ENCODE measurements at places on chromosomes 6 and 20.

DNA sequence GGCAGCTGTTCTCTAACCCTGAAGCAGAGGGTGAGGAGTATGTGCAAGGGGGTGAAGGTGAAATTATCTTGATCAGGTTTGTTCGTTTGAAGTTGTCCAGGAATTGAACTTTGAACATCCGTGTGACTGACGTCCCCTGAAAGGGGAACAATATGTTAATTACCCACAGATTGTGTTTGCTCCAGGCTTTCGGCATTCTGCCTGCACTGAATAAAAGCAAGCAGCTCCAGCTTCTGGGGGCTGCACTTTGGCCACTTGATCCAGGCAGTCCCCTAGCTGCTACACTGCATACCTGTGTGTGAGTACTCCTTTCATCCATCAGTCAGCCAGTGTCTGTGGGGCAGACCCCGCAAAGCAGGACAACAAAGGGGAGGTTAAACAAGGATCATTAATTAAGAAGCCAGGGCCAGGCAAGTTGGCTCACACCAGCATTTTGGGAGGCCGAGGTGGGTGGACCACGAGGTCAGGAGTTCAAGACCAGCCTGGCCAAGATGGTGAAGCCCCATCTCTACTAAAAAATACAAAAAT is 104.8 kb upstream of the BTN3A2 start:
- DNase-seq = no peak

GRCh38 chr20:16432466-16433292 is 140.6 kb downstream of the KIF16B start:
- DNase-seq = no peak

DNA sequence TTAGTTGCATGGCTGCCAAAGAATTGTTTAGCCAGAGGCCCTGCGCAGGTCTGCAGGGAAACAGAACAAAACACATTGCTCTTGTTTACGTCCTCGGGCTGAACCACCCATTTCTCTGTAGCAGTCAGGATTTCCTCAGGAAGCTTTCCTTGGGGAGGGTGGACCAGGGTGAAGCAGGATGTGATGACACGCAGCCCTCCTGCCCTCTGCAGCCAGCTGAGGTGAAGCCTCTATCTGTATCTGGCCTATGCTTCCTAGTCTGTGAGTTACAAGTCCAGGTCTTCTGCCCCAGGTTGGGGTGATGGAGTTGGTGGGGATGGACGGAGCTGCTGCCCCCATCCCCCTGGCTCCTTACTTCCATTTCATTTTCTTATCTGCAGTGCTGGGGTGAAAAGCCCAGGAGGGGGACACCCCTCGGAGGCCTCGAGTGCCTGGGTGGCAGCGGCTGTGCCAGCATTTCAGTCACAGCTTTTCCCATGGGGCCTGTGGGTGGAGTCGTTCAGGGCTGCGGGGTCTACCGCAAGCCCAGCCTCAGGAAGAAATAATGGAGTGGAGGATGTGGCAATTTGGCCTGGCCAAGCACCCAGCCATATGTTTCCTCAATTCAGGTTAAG is 24.9 kb downstream of the SASH1 start:
- DNase-seq = no peak

GRCh38 chr6:24744911-24745310 is 26.0 kb upstream of the C6orf62 start:
- no peak for DNase-seq

GRCh38 chr6:89035252-89036101 is 45.1 kb upstream of the PNRC1 start:
- DNase-seq = no peak

GRCh38 chr6:83199173-83199862 is 6.2 kb downstream of the RWDD2A start:
- no peak for DNase-seq

DNA sequence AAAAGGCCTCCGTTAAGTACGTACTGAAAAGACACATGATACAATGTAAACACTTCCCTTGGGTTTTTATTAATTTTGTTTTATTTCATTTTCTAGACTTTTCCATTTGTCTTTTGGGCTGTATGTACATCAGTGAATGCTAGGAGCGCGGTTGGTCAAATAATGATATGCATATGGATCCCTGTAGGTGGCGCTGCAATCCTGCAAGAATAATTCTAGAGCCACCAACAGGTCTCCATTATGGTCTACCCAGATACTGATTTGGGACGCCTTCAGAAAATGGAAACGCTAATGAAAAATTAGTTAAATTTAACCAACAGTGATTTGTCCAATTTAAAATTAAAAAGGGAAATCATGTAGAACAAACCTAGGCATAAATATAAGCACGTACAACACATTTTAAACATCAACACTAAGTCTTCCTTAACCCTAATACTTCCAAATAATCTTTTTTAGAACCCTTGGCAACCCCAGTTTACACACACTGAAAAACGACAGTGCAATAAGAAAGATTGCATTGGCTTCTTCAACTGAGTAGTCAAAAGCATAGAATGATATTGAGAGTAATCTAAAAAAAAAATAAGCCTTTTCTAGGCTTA is 433.5 kb downstream of the RFPL4B start:
- no peak for DNase-seq

DNA sequence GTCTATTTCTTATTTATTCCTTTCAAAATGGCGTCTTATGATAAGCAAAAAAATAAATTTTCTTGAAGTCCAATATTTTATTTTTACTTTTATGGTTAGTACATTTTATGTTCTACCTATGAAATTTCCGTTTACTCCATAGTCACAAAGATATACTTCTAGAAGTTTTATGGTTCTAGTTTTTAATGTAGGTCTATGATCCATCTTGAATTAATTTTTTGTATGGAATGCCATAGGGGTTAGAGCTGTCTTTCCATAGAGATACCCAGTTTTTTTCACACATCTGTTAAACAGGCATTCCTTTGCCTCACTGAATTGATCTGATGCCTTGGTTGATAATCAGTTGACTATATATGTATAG is 24.9 kb upstream of the ASIP start:
- no peak for DNase-seq

DNA sequence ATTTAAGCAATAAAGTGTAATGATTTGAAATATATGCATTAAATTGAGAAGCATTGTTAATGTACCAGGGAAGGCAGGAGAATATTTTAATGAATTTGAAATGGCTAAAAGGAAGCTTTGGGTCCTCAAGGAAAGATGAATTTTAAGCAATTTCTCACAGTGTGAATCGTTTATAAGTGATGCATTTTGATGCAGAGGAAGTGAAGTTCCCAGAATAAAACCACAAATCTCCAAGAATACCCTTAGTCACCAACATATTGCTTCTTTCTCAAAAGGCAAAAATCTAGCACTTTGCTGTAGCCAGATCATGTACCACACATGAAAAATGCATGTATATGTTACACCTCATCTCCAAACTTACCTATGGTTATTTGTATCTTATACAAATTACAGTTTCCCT is 11.7 kb downstream of the TPD52L1 start:
- no peak for DNase-seq

- DNase-seq = no peak
These were observed 235.0 kb downstream of the GMPR start for GRCh38 chr6:16473184-16473907.

GRCh38 chr20:48733296-48733790 is 94.5 kb downstream of the PREX1 start:
- no peak for DNase-seq

DNA sequence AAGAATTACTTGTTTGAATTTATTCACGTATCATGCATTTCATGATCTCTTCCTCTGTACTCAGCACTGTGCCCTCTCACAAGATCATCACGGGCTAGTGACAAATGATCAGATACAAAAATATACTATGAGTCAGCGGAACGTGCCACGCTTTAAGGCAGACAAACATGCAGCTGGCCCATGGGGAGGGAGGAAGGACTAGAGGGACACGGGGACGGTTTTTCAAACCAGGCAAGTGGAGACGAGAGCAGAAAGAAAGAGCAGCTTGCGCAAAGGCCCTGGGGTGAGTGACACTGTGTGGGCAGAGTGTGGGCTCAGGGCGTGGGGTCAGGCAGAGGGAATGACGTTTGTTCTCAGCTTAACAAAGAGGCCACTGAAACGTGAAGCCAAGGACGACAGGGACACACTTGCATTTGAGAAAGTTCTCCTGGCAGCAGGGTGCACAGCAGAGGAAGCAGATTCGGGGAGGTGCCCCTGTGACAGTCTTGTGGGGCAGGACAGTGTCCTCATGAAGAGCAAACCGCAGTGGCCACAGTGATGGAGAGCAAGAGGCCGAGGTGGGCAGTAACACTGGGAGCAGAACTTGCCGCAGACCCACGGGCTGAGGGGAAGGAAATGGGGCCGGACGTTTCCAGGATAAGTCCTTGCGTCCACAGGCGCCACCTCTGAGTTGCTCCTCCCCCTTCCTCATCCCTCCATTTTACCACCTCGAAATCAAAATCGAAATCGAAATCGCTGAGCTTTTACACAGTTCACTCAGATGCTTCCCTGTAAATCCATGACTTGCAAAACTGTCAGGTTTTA is 6.9 kb upstream of the RPS6KA2 start:
- no peak for DNase-seq

- no peak for DNase-seq
These were observed 3.1 kb upstream of the INSM1 start for GRCh38 chr20:20364593-20365479.

DNA sequence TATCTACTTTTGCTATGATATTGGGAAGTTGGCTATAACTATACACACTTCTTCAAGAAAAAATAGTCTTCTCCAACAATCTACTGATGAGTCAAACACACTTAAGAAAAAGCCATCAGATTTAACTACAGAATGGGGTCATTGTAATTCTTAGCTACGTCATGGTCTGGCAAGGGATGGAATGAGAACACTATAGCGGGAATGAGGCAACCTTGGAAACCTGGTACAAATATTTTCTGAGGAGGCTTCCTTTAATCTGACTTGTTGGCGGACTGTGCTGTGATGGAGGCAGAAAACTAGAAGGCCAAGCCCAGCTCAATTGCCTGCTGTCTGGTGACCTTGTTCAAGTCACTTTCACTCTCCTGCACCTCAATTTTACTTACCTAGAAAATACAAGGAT is 586.8 kb upstream of the JAG1 start:
- DNase-seq = no peak

DNA sequence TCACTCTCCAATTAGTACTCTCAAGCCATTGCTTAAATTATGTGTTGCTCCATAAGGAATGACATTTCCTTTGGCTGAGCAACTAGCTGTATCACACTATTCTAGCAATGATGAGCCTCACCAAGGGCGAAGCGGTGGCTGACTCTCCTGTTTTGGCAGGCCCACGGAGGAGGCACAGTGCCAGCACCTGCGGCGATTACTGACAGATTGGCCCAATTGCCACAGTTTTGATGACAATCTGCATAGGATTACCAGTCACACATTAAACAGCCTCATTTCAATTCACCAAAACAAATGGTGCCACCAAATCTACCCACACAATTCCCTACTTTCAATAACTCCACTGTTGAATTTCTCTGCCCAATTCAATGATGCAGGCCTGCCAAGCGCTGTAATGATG is 286.9 kb downstream of the PTPRK start:
- no peak for DNase-seq

- no peak for DNase-seq
These were observed 114.8 kb downstream of the RPS12 start for GRCh38 chr6:132929141-132929540.

DNA sequence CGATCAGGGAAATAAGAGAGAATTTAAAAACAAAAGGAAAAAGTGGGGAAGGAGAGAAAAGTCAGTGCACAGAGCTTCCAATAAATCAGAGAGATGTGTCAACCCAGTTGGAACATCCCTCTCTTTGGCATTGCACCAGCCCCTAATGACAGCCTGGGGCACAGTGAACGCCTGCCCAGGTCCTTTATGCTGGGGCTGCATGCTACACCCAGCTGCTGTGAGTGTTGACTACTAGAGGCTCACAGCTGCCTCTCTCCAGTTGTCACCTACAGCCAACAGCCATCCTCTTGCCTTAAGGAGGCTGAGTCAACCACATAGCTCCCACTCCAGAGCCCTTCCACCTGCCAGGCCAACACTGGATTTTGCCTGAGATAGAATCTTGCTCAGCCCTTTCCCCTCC is 19.0 kb downstream of the OR2H2 start:
- no peak for DNase-seq

- no peak for DNase-seq
These were observed 29.6 kb downstream of the BTBD9 start for GRCh38 chr6:38610050-38610625.

DNA sequence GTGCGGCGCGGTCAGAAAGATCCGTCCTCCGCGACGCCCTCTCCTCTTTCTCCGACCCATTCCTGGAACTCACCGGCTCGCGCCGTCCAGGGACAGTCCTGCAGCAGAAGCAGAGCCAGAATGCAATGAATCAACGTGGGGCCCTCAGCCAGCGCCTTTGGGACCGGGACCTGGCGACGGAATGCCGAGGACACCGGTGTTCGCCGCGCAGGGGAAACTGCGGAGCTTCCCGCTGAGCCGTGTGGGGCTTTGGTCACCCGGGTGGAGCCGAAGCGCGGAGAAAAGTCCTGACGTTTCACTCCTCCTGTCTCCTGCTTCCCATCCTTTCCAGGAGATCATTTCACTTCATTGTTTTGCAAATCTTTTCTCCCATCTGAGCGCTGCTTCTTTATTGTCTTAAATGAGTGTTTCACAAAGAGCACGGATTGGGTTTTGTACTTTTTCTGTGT is 26.5 kb downstream of the ULBP1 start:
- DNase-seq = no peak

DNA sequence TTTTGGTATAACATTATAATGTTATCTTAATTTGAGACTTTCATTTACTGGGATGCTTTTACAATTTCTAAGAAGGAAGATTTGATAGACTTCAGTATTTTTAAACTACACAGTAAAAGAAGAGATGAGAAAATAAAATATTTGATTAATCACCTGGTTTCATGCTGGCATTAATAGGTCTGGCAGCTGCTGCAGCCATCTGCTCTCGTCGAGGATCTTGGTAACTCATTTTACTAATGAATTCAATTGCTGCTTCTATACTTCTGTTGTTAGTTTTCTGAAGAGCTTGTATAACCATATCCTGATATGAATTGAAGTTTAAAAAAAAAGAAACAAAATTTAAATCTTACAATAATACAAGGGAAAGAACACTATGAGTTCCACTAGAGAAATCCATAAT is 23.0 kb downstream of the LATS1 start:
- DNase-seq = no peak

- no peak for DNase-seq
These were observed 11.6 kb upstream of the ITPR3 start for GRCh38 chr6:33609528-33609927.

GRCh38 chr6:39754514-39755115 is 29.4 kb upstream of the KIF6 start:
- no peak for DNase-seq

GRCh38 chr6:94376876-94377275 is 957.5 kb upstream of the EPHA7 start:
- DNase-seq = no peak
